ENCODE measurements at places on chromosomes 1 and 21.
A peak's percentile ranks its signal among the peaks of the same experiment; 100 is the strongest.

DNA sequence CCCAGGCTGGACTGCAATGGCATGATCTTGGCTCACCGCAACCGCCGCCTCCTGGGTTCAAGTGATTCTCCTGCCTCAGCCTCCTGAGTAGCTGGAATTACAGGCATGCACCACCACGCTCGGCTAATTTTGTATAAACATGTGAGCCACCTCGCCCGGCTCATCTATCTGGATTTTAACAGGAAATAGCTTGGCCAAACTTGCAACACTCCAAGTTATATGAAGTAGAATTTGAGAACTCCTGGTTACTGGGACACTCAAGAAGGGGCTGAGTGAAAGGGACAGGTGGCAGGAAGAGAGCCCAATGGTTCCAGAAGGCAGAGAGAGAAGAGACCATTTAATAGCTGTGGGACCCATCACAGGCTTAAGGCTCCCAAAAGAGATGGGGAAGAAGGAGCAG, 2.9 kb upstream of the GPX7 start:
- no peak for DNase-seq

- no peak for DNase-seq
These were observed 50.8 kb upstream of the ATP5PO start for GRCh38 chr21:33966324-33966949.

- DNase-seq: no peak
These were observed 335.8 kb downstream of the CAMTA1 start for GRCh38 chr1:7120863-7121621.

DNA sequence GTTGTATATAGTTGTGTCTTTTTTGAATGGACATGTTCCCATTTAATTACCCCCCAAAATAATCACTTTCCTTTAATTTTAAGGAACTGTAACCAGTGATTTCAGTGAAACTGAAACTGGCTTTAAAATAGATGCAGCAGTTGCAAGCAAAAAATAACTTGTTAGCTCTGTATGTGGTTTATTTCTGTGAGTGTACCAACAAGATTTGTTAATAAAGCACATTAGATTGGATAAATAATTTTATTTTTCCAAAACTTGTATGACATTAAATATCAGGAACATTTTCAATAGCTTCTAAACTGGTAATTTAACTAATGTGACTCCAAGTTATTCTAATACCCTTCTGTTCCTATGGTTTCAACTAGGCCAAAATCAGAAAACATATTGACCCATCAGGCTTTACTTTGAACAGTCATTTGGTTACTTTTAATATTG, 184.3 kb upstream of the CACYBP start:
- DNase-seq: no peak

DNA sequence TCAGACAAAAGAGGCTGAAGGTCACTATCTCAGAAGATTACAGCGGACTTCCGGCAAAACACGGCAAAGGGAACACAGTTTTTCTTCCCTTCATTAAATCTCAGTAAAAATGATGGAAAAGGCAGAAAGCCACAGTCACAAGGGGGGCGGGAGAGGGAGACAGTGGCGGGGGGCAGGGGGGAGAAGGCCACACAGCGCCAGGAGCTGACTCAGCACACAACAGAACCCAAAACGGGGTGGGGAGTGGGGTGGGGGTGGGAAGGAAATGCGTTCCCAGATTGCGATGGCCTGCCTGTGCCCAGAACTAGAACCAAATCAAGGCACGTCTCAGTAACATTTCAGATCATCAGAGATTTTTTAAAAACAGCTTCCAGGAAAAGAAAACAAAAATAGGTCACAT, 13.4 kb downstream of the CFAP74 start:
- DNase-seq: no peak

DNA sequence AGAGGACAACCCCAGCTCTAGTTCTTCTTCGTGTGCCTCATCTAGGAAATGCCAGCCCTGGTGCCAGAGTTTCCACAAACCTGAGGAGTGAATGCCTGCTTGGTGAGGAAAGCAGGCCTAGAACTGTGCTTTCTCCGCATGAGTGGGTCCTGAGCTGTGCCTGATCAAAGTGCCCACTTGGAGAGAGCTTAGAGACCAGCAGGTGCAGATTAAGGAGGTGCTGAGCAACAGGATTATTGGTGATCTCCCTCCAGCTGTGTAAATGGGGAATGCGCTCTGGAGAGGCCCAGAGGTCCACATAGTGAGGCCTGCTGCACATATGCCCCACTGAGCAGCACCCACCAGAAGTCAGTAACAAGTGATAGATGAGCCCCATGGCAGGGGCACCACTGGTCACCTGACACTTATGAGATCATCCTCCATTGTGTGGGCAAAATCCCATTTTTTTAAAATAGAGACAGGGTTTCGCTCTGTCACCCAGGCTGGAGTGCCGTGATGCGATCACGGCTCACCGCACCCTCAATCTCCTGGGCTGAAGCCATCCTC, 127.2 kb upstream of the ZC3H12A start:
- DNase-seq: no peak

- no peak for DNase-seq
These were observed 166.8 kb downstream of the HIVEP3 start for GRCh38 chr1:41751804-41752513.

- no peak for DNase-seq
These were observed 46.5 kb upstream of the PODN start for GRCh38 chr1:53015508-53015860.

DNA sequence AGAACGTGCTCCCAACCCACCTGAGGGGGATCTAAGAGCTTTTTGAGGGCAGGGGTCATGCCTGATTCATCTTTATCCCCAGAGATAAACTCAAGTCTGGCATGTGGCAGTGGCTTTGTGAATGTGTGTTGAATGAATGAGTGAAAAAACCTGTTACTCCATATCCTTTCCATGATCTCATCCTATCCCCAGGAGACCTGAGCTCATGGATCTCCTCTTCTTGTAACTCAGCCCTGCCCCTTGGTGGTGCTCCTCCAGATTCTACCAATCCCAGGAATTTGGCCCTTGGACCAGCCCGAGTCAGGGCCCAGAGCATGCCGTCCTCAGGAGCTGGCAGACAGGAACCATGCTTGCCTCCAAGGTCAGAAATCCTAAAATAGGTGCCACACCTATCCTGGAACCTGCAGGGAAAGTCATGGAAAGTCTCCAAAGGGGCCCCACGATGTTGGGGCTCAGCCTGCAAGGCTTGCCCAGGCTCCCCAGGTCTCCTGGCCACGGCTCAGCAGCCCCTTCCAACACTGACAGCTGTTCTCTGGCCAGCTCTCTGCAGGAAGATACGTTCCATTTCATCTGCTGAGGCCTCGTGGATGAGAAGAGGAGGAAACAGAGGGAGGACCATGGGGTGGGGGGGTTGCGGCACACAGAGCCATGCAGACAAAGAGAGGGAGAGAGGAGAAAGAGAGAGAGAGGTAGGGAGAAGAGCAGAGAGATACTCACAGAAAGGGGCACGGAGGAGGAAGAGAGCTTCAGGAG, 214.6 kb downstream of the TRABD2B start:
- DNase-seq: no peak

DNA sequence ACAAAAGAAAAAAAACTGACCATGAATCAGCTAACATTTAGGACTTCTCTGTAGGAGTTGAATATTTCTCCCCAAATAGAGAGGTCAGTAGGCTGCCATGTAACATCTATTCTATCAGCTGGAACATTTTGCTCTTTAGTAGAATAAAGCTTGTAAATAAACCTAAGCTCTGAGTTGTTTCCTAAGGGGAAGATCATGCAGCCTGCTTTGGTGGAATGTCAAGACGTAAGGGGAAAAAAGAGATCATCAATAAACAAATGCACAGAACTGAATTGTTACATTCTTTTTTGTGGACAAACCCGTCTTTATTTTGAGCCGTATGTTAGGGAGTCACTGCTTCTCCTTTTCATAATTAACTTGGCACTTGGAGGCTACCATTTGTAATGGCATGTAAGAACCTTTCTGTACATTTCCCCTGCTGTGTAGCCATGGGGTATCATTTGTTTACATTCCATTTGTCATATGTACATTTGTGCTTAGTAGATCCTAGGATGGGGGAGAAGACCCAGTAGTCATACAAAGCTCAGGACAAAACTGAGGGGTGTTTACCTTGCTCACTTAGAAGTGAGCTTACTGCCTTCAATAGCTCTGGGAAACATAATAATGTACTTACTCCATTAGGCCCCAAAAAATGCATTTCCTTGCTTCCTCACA, 10.8 kb upstream of the PALMD start:
- DNase-seq: no peak

DNA sequence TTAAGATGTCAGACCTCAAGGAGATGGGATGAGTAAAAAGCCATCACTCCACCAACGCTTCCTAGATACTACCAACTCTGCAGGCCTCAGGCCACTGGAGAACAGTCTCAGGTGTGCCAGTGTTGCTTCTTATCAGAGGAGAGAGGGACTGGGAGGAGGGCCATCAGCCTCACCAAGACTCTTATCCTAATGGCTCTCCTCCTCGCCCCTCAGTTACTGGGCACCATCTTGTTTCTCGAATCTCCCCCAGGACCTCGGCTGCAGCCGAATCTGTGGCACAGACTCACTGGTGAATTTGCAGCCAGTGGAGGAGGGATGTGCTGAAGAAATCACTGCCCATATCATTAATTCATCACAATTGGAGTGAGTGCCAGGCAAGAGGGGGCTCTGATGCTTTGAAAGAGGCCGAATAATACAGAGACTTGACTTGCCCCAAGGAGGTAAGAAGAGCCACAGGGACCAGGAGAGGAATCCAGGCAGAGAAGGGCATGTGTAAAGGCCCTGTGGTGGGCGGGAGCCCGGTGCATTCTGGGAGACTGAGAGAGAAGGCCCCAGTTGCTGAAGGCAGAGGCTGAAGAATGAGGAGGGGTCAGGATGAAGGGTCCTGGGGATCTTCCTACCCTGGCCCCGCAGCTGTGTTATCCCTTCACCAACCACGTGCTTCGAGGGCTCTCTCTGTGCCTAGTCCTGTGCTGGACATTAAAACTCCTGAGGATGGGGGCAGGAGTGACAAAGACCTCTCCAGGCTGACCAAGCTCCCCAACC, 129.8 kb downstream of the PTPRU start:
- no peak for DNase-seq

- DNase-seq: no peak
These were observed 47.6 kb downstream of the RAB3GAP2 start for GRCh38 chr1:220224611-220225124.

GRCh38 chr21:40381111-40381510, 465.8 kb downstream of the DSCAM start:
- DNase-seq: no peak

- peak; percentile 58 for DNase-seq
These were observed 111.2 kb upstream of the ADGRL2 start for GRCh38 chr1:81689531-81689941.

DNA sequence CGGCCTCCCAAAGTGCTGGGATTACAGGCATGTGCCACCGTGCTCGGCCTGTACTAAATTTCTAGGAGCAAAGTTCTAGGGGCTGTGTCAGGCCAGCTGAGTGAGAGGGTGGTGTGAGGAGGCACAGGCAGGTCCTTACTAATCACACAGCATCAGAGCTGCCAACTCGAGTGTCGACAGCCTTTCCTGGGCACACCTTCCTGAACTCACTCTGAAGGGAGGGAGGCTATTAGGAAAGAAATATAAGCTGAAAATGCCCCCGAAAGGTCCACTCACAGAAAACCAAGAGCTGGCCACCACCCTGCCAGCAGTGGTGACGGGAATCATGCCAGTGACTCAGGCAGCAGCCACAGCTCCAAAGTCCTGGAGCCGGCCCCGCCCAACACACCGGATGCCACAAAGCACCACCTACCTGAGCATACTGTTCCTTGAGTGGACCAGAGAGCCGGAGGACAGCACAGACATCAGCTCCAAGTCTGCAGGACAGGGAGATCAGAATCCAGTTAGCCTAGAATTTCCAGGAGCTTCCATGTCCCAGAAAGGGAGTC, 4.5 kb downstream of the PMVK start:
- DNase-seq: no peak

DNA sequence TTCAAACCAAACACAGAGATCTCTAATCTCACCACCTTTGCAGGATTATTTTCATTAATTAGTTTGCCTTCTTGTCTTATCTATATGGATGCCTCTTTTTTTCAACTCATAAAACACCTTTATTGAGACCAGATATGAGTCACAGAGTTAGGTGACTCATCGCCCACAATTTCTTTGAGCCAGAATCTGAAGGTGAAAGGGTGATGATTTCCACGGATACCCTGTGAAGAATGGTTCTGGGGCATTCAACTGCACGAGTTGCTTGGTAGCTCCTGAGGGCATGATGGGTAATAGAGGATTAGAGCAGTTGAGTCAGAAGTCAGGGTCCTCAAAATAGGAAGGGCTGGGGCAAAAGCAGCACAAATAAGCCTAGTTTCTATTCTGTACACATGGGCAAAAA, 128.2 kb downstream of the TBX19 start:
- no peak for DNase-seq

DNA sequence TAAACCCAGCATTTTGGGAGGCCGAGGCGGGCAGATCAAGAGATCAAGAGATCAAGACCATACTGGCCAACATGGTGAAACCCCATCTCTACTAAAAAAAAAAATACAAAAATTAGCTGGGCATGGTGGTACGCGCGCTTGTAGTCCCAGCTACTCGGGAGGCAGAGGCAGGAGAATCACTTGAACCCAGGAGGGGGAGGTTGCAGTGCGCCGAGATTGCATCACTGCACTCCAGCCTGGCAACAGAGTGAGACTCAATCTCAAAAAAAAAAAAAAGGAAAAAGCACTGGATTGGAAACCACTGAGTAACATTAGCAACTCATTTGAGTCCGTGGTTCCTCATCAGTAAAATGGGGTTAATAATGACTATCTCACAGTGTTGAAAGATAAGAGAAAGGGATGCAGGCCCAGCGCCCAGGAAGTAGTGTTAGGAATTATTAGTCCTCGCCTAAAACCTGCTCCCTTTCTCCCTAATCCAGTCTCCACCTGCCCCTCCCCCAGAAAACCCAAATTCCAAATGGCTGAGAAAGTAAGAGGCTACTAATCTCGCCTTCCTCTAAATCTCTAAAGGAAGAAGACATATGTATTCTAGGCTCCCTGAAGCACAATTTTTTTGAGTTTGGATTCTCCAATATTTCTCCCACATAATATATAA, 49.5 kb downstream of the RHBG start:
- no peak for DNase-seq

DNA sequence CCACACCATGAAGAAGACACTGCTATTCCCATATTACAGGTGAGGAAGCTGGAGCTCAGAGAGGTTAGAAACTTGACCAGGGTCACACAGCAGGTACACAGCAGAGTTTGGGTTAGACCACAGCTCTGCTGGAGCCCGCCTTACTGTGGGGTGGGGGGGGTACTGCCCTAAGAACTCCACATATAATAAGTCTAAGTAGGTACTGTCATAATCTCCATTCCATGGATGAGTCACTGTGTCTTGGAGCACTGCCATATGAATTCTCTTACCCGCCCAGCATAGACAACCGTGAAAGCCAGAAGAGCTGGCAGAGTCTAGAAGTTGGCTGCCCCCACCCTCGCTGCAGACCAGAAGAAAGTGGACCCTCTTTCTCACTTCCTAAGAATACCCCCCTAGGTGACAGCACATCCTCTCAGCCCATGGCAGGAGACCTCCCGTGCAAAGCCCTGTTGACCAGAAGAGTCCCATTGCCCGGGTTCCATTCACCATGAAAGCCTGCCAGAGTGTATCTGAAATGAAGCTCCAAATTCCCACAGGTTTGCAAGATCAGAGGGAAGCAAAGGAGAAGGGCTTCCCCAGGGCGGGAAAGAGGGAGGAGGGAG, 5.2 kb upstream of the PLA2G2D start:
- peak; percentile 27 for DNase-seq

- no peak for DNase-seq
These were observed 37.2 kb downstream of the LRRC8C start for GRCh38 chr1:89670163-89670562.

- DNase-seq: no peak
These were observed at the start of gene SMYD2 for GRCh38 chr1:214281021-214281719. SMYD2 (plus strand) TSS chr1:214281159; CDS start chr1:214281255, 96 bp downstream.
